ENCODE measurements at places on chromosomes 16 and 17. TPM values are rescaled to one million over a fixed set of nuclear protein-coding genes. Genes with fewer than 3 reads are reported as not detected.
A peak's percentile ranks its signal among the peaks of the same experiment; 100 is the strongest.

DNA sequence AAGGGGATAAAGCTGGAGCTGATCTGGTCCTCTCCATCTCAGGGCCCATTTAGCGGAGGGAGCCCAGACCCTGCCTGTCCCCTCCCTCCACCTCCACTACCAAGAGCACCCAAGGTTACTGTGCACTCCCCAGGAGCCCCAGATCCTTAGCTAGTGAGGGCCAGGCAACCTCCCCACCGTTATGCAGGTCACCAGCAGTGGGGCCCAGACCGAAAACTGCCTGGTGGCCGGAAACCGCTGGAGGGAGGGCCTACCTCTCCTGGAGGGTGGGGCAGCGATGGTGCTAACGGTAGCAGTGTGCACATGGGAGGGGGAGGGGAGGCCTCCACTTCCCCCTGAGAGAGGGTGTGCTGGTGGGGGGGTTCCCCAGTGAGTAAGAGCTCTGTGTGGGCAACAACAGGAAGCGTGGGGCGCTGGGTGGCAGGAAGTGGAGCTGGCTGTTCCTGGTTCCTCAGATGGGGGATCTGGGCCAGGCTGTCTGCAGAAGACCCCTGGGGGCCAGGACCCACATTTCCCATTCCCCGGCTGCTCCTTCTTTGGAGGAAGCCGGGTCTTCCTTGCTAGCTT lies 4.4 kb downstream of the FMNL1 start:
- peaks cover 72% of the 10 kb centered on the region for H3K4me1 ChIP-seq
- H3K27me3 ChIP-seq: no peaks in the 10 kb centered on the region
- H3K4me3 ChIP-seq: no peak overlapping the region
- H3K36me3 ChIP-seq: no peaks in the 10 kb centered on the region
- DNase-seq: no peak

DNA sequence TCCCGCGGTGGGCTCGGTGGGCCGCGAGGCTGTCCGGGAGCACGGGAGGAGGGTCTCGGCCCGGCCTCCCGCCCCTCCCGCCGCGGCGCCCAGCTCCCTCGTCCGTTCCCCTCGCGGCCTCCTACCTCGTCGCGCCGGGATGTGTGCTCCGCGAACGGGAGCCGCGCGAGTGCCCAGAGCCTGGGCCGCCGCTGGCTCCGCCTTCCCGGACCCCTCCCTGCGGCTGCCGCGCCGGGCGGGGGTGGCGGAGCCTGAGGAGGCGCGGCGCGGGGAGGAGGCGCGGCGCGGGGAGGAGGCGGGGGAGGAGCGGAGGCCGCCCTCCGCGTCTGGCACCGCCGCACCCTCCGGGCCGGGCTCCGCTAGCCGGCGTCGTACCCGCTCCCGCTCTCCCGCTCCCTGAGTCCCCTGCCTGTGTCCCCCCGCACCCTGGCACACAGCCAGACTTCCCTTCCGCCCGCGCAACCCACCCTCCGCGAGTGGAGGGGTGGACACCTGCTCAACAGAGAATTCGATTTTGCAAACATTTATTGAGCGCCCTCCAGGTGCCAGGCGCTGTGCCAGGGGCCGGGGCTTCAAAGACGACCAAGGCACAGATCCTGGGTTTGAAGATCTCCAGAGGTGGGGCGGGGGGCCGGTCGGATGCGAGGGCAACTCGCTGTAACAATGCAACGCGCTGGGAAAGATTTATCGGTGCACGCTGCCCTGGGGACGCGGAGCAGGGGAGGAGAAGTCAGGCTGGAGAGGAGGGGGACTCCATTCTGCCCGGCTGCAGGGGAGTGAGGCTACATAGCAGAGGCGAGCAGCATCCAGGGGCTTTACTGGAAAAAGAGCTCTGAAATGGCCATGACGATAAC lies at the start of gene MPP3:
MPP3 (minus strand) TSS at position 171 of the 854 bp plus-strand sequence. CDS start 1,240 bp downstream, outside the sequence.
- no peak for DNase-seq
- H3K36me3 ChIP-seq: no peaks in the 10 kb centered on the region
- H3K27ac ChIP-seq: peak within 1 kb of the TSS; percentile 64
- H3K4me3 ChIP-seq: peak within 1 kb of the TSS; percentile 65

- no peaks in the 10 kb centered on the region for H3K27me3 ChIP-seq
- no peak for DNase-seq
- no peaks in the 10 kb centered on the region for H3K36me3 ChIP-seq
- H3K4me1 ChIP-seq: peaks cover 7% of the 10 kb centered on the region
- H3K4me3 ChIP-seq: no peak overlapping the region
- H3K27ac ChIP-seq: no peak overlapping the region
These were observed 99.4 kb downstream of the SALL1 start for GRCh38 chr16:51051671-51052070.

GRCh38 chr17:35242158-35242804 lies 591 bp upstream of the SLFN5 start:
- H3K27ac ChIP-seq: peak overlapping the region; percentile 99
- peaks cover 44% of the 10 kb centered on the region for H3K4me1 ChIP-seq
- H3K36me3 ChIP-seq: no peaks in the 10 kb centered on the region
- no peak for DNase-seq

- H3K4me3 ChIP-seq: no peak overlapping the region
- DNase-seq: no peak
- no peaks in the 10 kb centered on the region for H3K36me3 ChIP-seq
- no peaks in the 10 kb centered on the region for H3K27me3 ChIP-seq
These were observed 14.6 kb downstream of the ABCC3 start for GRCh38 chr17:50649042-50649908.

GRCh38 chr17:82823004-82823403 lies 16.8 kb downstream of the ZNF750 start:
- H3K4me1 ChIP-seq: no peaks in the 10 kb centered on the region
- H3K4me3 ChIP-seq: no peak overlapping the region
- no peaks in the 10 kb centered on the region for H3K27me3 ChIP-seq
- no peaks in the 10 kb centered on the region for H3K36me3 ChIP-seq

DNA sequence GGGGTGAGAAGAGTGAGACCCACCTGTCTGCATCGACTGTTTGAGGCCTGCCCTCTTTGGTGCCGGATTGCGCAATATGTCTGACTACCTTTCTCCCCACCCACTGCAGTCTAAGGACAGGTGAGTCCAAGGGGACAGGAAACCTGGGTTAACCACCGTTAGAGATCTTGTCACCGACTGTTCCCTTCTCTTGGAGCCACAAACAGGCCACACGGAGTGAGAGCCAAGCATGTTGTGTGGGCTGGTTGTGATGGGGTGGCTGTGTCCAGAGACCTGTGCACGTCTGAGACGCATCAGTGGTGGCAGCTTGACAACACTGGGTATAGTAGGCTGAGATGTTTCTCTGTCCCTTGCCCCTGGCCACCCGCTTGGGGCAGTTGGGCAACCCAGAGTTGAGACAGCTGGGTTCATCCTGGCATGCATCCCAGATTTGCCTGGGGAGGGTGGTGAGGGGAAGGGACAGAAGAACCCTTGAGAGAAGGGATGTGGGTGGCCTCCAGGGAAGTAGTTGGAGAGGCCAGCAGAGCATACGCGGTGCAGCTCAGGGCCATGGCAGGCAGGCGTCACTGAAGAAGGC lies 21.4 kb downstream of the MPRIP start:
- H3K4me3 ChIP-seq: no peak overlapping the region
- H3K27me3 ChIP-seq: no peaks in the 10 kb centered on the region
- H3K36me3 ChIP-seq: no peaks in the 10 kb centered on the region
- no peak overlapping the region for H3K27ac ChIP-seq
- DNase-seq: no peak

- no peak for DNase-seq
- H3K36me3 ChIP-seq: no peaks in the 10 kb centered on the region
- H3K27me3 ChIP-seq: no peaks in the 10 kb centered on the region
- peak within 1 kb of the TSS; percentile 94 for H3K4me3 ChIP-seq
These were observed at the start of gene SIAH1 for GRCh38 chr16:48385253-48386150. Gene SIAH1 (minus strand): TSS chr16:48385413. CDS start chr16:48362428, 22,985 bp downstream.

DNA sequence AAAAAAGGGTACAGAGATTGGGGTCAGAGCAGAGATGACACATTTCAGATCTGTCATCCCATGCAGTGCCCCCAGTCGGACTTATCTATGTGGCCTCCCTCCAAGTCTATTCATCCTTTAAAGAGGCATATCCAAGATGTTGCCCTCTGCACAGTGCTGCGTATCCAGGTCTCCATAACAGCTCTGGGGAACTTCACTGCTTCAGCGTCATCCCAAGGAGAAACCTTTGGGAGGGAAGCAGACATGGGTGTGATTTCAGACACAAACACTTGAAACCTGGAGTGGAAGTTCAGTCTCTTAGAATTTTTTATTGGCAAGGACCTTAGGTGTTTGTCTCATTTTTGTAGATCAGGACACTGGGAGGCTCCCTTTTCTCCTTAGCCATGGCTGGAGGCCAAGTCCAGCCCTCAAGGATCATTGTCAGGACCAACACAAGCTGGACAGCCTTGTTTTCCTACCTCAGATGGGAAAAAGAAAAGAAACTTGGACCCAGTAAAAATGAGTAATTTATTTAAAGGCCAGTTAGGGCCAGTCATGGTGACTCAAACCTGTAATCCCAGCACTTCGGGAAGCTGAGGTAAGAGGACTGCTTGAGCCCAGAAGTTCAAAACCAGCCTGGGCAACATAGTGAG lies 23.9 kb upstream of the NLK start:
- H3K4me3 ChIP-seq: no peak overlapping the region
- H3K4me1 ChIP-seq: no peaks in the 10 kb centered on the region
- no peaks in the 10 kb centered on the region for H3K36me3 ChIP-seq
- no peak overlapping the region for H3K27ac ChIP-seq
- DNase-seq: no peak

DNA sequence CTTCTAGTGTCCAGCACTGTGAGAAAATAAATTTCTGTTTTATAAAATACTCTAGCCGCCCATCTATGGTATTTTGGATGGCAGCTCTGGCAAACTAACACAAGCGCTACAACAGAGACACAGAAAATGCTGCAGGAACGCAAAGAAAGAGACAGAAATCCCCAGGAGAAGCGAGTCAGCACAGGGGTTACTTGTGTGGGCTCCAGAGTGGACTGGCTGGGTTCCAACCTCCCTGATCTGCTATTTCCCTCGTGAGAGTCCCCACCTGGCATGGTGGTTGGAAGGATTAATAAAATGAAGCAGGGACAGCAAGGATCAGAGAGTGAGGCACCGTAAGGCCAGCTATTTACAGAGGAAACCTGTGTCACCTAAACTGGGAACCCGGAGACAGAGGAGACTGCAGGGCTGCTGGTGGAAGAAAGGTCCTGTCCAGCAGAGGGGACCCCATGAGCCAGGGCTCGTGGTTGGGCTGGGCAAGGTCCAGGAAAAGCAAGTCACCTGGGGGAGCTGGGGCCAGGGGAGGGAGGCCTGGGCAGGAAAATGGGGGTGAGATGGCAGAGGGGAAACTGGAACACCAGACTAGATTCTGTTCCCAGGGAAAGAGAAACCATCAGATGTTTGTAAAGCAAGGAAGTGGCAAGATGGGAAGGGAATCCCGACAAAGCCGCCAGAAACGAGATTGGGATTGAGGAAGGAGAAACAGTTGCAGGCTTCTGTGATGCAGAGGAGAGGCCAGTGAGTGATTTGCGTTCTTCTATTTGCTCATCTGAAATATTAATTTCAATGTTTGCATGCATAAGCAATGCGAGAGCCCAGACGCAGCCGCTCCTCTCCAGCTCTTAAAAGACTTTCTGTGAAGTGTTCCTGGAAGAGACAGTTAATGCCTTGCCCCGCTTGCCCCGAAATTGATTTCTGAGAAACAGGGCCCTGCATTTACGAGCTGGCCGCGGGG lies 63.0 kb upstream of the TEKT3 start:
- no peak for DNase-seq
- H3K36me3 ChIP-seq: no peaks in the 10 kb centered on the region
- peaks cover 17% of the 10 kb centered on the region for H3K4me1 ChIP-seq
- H3K27me3 ChIP-seq: no peaks in the 10 kb centered on the region
- H3K27ac ChIP-seq: peak overlapping the region; percentile 53

DNA sequence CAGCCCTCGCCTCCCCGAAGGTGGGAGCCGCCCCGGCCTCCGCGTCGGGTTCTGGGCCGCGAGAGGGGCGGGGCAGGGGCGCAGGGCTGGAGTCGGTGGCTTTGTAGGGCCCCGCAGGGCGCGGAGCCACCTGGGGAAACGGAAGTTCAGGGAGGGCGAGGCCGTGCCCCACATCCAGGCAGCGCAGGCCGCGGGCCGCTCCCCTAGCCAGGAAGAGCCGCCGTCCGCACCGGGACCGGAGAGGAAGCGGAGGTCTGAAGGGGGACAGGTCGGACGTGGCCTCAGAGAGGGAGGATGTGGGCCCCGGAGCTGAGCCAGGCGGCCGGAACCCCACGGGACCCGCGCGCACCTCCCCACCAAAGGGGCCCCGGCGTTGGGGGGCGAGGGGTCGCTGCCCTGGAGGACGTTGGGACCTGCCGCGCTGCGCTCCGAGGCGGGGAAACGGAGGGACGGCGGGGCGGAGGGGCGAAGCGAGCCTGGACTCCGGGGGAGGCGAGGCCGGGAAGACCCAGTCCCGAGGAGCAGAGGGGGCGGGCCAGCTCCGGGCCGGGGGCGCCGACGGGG lies 482 bp upstream of the SLC16A3 start:
- H3K4me1 ChIP-seq: peaks cover 41% of the 10 kb centered on the region
- H3K4me3 ChIP-seq: peak overlapping the region; percentile 63
- no peaks in the 10 kb centered on the region for H3K27me3 ChIP-seq
- no peaks in the 10 kb centered on the region for H3K36me3 ChIP-seq
- no peak for DNase-seq
- peak overlapping the region; percentile 93 for H3K27ac ChIP-seq

DNA sequence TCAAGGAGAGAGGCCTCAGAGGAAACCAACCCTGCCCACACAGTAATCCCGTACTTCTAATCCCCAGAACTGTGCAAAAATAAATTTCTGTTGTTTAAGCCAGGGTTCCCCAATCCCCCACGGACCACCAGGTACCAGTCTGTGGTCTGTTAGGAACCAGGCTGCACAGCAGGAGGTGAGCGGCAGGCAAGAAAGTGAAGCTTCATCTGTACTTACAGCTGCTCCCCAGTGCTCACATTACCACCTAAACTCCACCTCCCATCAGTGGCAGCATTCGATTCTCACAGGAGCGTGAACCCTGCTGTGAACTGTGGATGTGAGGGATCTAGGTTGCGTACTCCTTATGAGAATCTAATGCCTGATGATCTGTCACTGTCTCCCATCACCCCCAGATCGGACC lies 101.1 kb upstream of the CDC42EP4 start:
- no peak overlapping the region for H3K4me3 ChIP-seq
- no peaks in the 10 kb centered on the region for H3K27me3 ChIP-seq
- H3K4me1 ChIP-seq: no peaks in the 10 kb centered on the region
- no peak for DNase-seq
- H3K36me3 ChIP-seq: no peaks in the 10 kb centered on the region

Gene KRTAP1-5
- not detected for total RNA-seq

Gene MYCBPAP
- not detected for total RNA-seq

Gene AXIN2
- total RNA-seq: 17.9 TPM

Gene FAHD1
- total RNA-seq: 53.5 TPM

Gene ZP2
- not detected for total RNA-seq

Gene ZNF689
- total RNA-seq: 7.6 TPM

Gene IL32
- total RNA-seq: 13.0 TPM

Gene CIAPIN1
- total RNA-seq: 28.0 TPM
